ENCODE measurements at places on chromosomes 1 and 21.
A peak's percentile ranks its signal among the peaks of the same experiment; 100 is the strongest.

DNA sequence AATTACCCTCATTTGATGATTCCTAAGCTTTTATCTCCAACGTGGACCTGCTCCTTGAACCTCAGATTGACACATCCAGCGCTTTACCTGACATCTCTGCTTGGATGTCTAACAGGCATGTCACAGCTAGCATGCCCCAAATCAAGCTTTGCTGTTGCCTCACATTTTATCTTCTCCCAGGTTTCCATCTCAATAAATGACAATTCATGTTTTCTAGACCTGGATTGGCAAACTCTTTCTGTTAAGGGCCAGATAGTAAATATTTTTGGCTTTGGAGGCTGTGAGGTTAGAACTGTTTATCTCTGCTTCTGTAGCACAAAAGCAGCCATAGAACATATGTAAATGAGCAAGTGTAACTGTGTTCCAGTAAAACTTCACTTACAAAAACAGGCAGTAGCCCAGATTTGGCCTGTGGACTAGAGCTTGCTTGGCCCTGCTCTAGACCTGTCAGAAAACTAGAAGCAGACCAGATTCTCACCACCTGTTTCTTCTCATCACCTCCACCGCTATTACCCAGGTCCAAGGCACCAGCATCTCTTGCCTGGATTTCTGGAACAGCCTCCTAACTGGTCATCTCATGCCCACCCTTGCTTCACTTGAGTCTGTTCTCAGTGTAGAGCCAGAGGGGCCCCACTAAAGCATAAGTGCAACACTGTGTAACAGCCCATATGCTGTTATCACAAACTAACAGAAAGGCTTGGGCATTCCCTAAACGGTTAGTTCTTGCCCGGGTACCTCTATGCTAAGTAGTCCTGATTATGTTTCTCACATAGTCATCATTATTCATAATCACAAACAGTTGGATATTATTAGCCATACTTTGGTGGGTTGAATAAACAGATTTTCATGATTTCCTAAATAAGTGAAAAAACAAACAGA lies 42.3 kb downstream of the UBE4B start:
- no peak for DNase-seq

- no peak for DNase-seq
Observed at GRCh38 chr21:42161956-42162681, 56.8 kb upstream of the ABCG1 start.

DNA sequence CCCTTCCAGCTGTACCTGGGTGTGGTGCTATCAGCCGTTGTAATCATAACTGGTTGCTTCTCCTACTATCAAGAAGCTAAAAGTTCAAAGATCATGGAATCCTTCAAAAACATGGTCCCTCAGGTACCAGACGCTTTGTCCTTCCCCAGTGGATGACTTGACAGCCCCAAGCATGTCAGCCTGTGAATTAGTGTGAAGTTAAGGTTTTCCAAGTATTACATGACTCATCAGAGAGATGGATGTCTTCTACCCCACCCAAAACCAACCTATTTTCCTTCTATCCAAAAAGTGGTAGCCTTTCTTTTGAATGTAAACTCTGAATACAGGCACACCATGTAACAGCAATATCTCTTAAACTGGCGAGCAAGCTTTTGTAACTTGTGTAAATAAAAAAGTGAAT lies 15.1 kb downstream of the ATP1A1 start:
- DNase-seq: no peak

- DNase-seq: no peak
Observed at GRCh38 chr1:51175278-51175677, 60.8 kb upstream of the RNF11 start.

GRCh38 chr1:15584489-15585363 lies at the start of gene AGMAT:
Gene AGMAT, minus strand, starts transcription at chr1:15585051. Its CDS starts 84 bp downstream, at chr1:15584967.
- peak; percentile 18 for DNase-seq

DNA sequence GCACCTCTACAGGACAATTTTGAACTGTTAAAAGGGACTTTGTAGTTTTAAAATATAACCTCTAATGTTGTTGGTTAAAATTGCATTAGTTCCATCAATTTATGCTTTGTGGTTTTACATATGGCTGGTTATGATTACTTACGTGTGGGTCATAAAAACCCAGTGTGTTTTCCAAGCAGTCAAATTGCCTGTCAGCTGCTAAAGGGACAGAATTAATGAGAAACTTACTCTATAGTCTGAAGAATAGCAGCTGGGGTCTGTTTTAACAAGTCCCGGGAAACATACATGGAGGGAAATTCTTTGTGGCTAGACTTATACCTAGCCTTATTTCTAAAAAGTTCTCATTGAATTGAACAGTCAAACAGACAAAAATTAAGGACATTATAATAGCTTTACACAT lies 820.9 kb upstream of the ADGRL4 start:
- no peak for DNase-seq

DNA sequence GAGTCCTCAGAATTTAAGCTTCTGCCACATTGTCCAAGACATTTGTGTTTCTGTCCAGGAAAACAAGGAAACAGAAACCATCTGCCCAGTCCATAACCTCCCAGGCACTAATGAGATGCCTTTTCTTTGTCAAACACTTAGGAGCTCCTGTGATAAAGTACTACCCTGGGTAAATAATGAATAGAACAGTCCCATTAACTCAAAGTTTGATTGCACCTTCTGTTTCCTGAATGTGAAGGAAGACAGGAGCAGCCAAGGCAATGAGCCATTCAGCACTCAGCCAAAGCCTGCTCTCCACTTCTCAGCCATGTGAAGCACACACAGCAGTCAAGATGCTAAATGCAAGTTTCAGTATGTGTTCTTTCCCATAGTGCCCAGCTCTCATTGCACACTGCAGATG lies 199.8 kb downstream of the SEC16B start:
- DNase-seq: no peak

DNA sequence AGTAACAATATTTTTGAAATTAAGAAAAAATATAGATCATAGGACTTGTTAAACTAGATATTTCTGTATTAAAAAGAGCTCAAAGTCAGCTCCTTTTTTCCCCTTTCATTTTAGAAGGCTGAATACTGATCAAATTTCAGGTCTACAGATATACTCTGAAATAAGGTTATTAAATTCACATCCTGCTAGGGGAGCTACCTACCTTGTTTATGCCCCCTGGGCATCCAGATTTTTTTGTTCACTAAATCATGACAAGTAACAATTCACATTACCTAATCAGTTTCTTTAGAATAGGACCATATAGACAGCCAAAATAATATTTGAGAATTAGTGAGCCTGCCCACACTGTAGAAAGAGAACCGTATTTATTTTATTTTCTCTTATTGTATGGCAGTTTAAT lies 276.2 kb downstream of the USP25 start:
- DNase-seq: no peak

DNA sequence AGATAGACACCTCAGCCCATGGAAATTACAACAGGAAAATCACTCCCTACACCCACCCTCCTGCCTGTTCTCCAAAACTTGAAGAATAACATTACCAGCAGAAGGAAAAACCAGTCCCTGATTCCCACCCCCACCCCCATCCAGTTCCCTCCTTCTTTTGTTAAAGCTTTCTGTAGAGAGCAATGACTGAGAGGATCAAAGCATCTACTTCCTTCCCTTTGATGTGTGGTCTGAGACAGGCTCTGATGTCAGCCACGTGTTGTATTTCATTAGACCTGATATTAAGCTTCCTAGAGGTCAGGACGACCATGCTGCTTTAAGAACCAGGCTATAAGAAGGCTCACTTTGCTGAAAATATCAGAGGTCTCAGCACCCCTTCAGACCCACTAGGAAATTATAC lies 73.9 kb upstream of the HAO2 start:
- DNase-seq: no peak

DNA sequence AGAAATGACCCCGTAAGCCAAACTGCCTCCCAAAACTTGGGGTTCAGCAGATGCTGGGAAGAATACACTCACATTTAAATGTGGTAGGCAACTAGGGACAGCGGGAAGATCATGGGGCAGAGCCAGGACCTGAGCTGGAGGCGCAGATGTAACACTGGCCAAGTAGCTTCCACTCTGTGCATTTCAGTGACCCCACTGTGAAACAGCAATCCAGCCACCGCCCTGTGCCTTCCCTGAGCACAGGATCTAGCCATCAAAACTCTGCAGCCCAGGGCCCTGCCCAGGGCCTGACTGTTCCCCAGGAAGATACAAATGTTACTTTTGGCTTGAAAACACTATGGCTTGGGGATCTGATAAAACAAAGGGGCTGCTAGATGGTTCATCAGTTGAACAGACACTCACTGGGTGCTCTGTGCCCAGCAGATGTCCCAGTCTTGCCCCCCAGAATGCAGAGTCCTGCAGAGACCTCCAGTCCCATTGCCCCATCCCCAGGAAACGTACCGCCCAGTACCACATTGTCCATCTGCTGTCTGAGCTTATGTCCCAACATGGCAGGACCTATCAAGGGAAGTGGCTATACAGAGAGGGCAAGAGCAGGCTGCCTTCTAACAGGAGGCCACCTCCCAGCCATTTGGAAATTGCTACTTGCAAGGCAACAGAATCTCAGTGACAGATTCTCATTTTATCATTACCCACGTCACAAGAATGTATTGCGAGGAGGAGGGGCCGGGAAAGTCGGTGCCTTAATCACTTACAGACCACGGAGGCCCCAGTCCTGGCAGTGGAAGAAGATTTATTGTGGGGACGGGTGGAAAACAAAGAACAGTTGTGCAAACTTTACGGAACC lies 124.0 kb downstream of the DMRTB1 start:
- DNase-seq: no peak

GRCh38 chr1:208852911-208853310 lies 608.7 kb upstream of the PLXNA2 start:
- DNase-seq: no peak

DNA sequence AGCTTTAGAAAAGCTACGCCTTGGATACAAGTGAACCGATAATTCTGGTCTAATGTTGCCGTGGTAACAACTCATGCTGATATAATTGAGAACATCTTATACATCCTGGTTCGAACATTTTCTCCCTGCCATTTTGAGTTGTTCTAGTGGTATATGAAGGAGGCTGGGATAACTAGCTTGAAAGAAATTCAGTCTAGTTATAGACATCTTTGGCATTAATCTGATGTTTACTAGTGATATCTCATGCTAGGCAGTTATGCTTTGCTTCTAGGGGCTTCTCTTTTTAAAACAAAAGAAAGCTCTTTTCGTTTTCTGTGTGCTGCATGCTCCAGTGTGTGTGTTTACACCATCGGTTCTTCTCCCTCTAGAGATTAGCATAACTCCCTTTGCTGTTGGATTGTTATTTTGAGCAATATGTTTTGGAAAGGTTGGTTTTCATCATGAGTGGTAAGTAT lies 20.5 kb downstream of the PRKACB start:
- no peak for DNase-seq

DNA sequence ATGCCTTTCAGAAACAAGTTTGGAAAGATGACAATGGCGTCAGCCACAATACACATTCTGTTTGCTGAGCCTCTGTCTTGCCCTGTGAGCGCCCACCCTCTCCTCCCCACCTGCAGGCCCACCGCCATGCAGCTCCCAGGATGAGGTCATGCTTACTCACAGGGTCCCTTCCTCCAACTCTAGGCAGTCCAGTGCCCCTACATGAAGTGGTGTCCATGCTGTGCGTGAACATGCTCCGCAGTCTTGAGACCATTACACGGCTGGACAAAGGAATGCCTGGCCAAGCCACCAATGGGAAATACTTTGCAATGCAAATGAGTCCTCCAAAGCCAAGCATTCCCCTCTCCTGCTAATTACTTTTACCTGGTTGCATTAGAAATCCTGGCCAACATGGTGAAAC lies 92.2 kb downstream of the CD58 start:
- no peak for DNase-seq

DNA sequence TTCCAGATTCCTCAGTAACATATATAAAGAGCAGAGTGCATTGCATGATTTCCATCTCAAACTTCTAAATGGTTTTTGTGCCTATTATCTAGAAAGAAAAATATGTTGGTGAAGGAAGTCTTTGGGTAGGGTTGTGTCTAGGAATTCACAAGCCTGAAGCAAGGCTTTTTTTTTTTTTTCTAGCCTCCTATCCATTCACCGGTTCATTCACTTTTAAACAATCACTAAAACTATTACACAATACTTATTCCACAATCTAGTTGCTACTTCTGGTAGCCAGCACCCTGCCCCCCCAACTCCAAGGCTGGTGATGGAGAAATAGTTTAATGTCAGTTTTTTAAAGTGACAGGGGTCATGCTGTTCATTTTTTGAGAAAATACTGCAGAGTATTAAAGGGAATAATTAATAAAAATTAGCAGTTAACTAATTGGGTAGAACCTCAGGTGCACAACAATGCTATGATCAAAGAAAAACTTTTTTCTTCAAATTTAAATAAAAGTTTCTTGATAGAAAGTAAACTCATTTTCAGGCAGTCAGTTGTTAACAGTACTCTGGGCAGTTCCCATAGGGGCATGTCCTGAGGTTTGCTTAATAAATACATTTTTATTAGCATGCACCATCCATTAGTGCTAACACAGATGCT lies 10.9 kb downstream of the IRF2BP2 start:
- no peak for DNase-seq

- no peak for DNase-seq
Observed at GRCh38 chr1:44696789-44697345, 22.4 kb downstream of the ARMH1 start.

GRCh38 chr1:194114288-194114687 lies 927.9 kb upstream of the B3GALT2 start:
- DNase-seq: no peak

DNA sequence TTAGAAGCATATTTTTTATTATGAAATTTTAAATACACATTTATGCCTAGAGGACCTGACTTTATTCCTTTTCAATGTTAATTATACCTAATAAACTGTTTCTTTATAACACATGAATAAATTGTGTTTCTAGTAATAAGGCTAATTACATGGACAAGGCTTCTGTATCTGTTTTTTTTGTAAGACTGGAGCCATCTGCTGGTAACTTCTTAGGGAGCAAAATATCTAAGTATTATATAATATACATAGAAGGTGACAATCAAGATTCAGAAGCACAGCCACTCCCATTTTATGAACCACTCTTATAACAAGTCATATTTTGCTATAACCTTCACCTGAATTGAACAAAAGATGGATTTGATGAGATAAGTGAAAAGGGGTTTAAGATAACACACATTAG lies 84.2 kb downstream of the LBR start:
- no peak for DNase-seq

DNA sequence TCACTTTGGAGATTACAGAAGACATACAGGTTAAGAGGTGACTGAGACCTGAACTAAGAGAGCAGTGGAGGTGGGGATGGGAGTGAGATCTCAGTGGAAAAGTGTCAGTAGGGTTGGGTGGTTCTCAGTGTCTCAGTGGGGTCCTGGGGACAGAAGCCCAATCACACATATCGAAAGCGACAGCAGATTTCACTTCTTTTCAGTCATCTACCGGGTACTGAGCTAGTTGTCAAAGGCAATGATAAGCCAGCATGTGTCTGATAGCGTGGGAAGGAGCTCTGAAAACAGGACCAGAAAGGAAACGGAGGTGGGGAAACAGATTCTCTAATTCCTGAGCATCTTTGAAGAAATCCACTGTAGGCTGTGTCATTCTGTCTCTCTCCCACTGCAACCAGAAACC lies 59.5 kb downstream of the RHOU start:
- DNase-seq: no peak

GRCh38 chr1:18479454-18479853 lies 1.3 kb upstream of the KLHDC7A start:
- DNase-seq: no peak

DNA sequence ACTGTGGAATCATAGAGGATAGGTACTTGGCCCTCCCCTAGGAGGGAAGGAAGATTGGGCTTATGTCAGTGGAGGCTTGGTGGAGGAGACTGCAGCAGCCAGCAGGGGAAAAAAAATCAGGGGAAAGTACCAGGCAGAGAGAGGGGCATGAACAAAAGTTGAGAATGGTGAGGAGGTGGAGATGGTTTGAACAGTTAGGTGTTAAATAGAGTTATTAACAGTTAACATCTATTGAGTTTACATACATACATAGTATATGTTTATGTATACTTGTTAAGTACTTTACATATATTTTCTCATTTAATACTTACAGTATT lies 136.5 kb upstream of the HNRNPU start:
- DNase-seq: no peak
